ENCODE measurements at places on chromosomes 6 and 20. TPM values are rescaled to one million over a fixed set of nuclear protein-coding genes. Genes with fewer than 3 reads are reported as not detected.

Gene CYP24A1
- total RNA-seq = 0.94 TPM

Gene SLC17A2
- total RNA-seq = 0.50 TPM

Gene POFUT1
- 46.6 TPM for total RNA-seq

Gene KCNB1
- 4.6 TPM for total RNA-seq

Gene IPCEF1
- 3.6 TPM for total RNA-seq

Gene TRIM38
- 5.3 TPM for total RNA-seq

Gene CST5
- total RNA-seq = not detected

Gene DYNLRB1
- 97.6 TPM for total RNA-seq

Gene OXT
- total RNA-seq = 6.7 TPM

Gene CTAGE9
- total RNA-seq = 10.3 TPM

Gene PRIM2
- 11.1 TPM for total RNA-seq

Gene EPPIN
- total RNA-seq = 185 TPM

Gene SSTR4
- 0.55 TPM for total RNA-seq

Gene PI16
- 9.8 TPM for total RNA-seq

Gene IMPG1
- 0.08 TPM for total RNA-seq

Gene SLC17A3
- total RNA-seq = not detected

Gene SEC23B
- 65.0 TPM for total RNA-seq

Gene CPNE5
- 97.8 TPM for total RNA-seq

Gene CD93
- total RNA-seq = 9.4 TPM

Gene TP53TG5
- total RNA-seq = 12.3 TPM

Gene BPIFB1
- total RNA-seq = 5.5 TPM

Gene DEFB132
- not detected for total RNA-seq

Gene SLC16A10
- 16.9 TPM for total RNA-seq

Gene NQO2
- 9.5 TPM for total RNA-seq

Gene OR2H1
- 7.5 TPM for total RNA-seq

Gene MDFI
- 16.0 TPM for total RNA-seq

Gene MUC21
- not detected for total RNA-seq

Gene PBOV1
- total RNA-seq = not detected

Gene EIF2S2
- total RNA-seq = 45.4 TPM

Gene MAFB
- total RNA-seq = 17.7 TPM

Gene PSORS1C2
- not detected for total RNA-seq

Gene DUSP15
- total RNA-seq = 274 TPM

Gene FHL5
- 38.2 TPM for total RNA-seq

Gene HEY2
- total RNA-seq = 8.7 TPM

Gene CNBD2
- total RNA-seq = 19.7 TPM

Gene BFSP1
- 11.3 TPM for total RNA-seq

Gene SPATA25
- total RNA-seq = 26.0 TPM

Gene CEP85L
- total RNA-seq = 80.7 TPM

Gene ALDH5A1
- 21.2 TPM for total RNA-seq

Gene MYO6
- total RNA-seq = 69.2 TPM

Gene HCRTR2
- 0.50 TPM for total RNA-seq

Gene GABRR1
- 3.0 TPM for total RNA-seq

Gene ZBTB46
- 12.5 TPM for total RNA-seq

Gene TMEM170B
- total RNA-seq = 8.0 TPM
